Stimulated activated CD8-positive, alpha-beta memory T cell treated with anti-CD3 and anti-CD28 coated beads, Interleukin-4, amount 100 ng/mL, for 48 hours (primary cell): ENCODE measurements at places on chromosomes 13 and 19.
A peak's percentile ranks its signal among the peaks of the same experiment; 100 is the strongest.

- DNase-seq = no peak
Measured at GRCh38 chr13:38957794-38958592, 32.6 kb downstream of the STOML3 start.

DNA sequence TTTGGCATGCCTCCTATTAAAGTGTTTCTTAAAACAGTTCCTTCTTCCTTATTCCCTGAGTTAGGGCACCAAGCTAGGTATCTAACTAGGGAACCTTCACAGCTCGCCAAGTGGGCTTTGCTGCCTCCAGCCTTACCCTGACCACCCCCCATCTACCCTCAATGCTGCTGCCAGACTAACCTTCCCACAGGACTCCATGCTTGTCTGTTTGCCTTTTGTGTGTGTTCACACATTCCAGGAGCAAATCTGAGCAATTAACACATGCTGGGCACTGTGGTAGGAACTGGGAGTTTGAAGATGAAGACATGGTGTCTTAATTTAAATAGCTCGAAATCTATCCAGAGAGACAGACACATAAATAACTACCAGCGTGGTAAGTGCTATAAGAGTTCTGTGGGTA, 185.2 kb downstream of the MZT1 start:
- DNase-seq = no peak

DNA sequence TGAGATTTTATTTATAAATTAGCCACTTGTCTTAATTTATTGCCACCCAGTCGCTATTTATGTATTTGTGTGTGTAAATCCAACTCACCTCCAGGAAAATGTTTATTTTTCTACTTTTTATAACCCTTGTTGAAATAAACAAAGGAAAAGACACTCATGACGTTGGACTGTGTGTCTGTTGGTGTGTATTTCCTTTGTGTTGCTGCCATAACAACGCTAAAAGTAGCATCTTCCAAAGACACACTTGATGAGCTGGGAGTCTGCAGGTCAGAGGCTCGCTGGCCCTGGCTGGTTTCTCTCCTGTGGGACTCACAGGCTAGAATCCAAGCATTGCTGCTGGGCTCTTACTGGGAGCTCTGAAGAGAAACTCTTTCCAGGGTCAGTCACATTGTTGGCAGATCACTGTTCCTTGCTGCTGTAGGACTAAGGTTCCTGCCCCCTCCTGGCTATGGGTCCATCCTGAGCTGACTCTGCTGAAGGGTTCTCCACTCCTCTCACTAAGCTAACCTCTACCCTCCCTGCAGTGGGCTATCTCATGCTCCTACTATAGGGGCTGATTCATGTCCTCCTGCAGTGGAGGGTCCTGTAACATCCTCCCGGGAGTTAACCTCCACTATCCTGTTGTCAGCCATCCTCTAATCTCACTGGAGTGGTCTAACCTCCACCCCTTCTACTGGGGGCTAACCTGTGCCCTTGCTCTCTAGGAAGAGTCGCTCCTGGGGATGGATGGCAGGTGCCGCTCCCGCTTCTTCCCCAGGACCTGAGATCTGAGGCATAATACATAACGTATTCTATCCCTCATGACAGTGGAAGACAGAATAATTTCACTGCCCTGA, 2.1 kb downstream of the IFNL2 start:
- DNase-seq = no peak

DNA sequence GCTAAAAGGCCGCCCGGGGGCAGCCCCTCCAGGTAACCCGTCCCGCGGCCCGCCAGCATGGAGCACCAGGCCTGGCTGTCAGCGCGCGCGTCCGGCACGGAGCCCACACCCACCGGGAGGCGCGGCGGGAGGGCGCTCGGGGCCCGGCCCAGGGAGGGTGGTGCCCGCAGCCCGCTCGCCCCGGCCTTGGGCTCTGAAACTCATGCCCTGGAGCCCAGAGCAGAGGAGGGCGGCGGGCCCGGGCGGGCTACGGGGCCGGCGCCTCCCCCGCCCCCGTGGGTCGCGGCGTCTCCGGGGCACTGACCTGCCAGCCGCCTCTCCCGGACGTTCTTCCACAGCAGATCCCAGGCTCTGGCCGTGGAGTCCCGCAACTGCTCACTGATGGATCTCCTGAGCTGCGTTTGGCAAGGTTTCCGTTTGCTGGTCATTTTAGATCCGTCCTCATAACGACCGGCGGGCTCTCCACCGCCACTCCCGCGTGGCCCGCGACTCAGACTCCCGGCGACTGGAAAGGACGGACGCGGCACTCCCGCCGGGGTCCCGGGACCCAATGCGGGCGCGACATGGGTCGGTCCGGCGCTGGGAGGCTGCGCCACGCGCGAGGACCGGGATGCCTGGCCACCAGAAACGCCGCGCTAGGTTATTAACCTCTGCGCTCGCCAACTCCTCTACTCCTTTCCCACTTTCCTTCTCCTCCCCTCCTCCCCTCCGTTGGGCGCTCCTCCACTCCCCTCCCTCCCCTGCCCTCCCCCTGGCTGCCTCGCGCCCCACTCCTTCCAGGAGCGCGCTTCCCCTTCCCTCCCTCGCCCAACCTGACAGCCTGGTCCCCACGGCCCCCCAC, 64.7 kb upstream of the STARD13 start:
- DNase-seq = no peak

DNA sequence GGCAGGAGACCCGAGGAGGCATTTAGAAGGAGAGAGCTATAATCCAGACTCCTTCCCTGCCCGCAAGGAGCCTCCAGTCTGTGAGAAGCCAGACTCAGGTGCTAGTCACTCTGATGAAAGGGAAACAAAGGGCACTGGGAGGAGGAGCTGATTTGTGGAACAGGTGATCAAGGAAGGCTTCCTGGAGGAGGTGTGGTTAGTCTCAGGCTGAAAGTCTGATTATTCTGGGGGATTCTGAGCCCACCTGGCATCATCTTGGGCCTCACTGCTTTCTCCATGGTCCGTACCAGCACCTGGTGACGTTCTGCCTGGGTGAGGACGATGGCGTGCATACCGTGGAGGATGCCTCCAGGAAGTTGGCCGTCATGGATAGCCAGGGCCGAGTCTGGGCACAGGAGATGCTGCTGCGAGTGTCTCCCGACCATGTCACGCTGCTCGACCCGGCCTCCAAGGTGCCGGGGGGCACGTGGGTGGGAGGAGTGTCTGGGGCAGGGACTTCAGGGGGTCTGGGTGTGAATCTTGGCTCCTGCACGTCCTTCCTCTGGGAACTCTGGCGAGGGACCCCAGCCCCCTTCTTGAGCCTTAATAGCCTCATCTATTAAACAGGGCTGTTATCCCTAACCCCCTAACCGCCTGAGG, 3.9 kb downstream of the EPS8L1 start:
- no peak for DNase-seq

- DNase-seq = peak; percentile 36
Measured at GRCh38 chr13:112616586-112617362, 28.8 kb upstream of the TUBGCP3 start.

DNA sequence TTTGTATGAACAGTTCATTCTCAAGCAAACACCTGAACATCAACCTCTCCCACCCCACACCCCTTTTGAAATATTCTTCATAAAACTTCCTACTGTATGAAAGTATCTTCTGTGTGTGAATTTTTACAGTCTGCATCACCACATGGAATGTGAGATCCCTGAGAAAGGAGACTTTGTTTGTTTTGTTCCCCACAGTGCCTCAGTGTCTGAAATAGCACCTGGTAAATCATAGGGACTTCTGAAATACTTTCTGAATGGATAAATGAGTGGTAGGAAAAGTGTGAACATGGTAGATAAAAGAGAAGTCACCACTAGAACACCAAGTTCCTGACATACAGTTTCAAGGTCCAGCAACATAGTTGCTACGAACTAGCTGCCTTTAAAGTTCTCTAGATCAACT, 1071.2 kb downstream of the EFNB2 start:
- no peak for DNase-seq

GRCh38 chr13:28630869-28631268, 28.1 kb upstream of the POMP start:
- DNase-seq = no peak

GRCh38 chr13:35814605-35815011, 316.6 kb downstream of the DCLK1 start:
- DNase-seq = no peak

GRCh38 chr19:29107831-29108230, 105.1 kb downstream of the UQCRFS1 start:
- no peak for DNase-seq

DNA sequence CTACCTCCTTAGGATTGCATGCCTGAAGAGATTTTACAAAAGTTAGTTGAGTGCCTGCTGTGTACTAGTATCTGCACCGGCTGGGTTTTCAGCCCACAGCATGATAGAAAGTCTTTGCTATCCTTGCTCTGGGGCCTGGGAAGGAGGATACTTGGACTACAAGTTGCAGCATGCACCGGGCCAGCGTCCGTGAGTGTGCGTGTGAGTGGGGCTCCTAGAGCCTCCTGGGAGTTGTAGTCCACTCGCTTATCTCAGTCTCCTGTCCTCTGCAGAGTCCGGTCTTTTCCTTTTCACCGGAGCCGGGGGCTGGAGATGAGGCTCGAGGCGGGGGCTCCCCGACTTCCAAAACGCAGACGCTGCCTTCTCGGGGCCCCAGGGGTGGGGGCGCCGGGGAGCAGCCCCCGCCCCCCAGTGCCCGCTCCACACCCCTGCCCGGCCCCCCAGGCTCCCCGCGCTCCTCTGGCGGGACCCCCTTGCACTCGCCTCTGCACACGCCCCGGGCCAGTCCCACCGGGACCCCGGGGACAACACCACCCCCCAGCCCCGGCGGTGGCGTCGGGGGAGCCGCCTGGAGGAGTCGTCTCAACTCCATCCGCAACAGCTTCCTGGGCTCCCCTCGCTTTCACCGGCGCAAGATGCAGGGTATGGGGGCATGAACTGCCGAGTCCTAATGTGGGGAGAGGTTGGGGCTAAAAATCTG, 20.6 kb downstream of the BRSK1 start:
- peak; percentile 63 for DNase-seq

GRCh38 chr13:28628241-28628640, 30.7 kb upstream of the POMP start:
- no peak for DNase-seq

- no peak for DNase-seq
Measured at GRCh38 chr13:108728370-108728769, 99.0 kb downstream of the MYO16 start.

DNA sequence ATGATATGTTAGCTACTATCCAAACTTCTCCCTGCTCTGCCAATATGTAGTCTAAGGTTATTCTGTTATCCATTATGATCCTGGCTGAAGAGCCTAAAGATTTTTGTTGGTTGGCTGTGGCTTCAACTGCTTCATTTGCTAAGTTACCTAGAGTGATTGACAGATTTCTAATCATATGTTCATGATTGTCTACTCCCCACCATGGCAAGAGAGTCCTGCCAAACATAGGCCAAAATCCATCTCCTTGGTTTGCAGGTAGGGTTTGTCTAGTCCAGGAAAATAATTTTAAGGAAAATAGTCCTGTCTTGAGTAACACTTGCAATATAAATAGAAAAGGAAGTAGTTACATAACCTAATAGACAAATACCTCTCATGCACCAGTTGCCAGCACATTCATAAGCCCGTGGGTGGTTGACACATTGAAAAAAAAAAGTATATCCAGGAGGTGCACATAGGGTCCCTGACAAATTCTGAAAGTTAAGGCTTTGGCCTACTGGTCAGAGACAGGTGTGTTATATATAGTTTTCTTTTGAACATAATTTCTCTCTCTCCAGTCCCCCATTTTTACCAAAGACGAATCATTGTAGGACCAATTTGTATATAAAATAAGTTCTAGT, 5.4 kb upstream of the CBY2 start:
- no peak for DNase-seq

DNA sequence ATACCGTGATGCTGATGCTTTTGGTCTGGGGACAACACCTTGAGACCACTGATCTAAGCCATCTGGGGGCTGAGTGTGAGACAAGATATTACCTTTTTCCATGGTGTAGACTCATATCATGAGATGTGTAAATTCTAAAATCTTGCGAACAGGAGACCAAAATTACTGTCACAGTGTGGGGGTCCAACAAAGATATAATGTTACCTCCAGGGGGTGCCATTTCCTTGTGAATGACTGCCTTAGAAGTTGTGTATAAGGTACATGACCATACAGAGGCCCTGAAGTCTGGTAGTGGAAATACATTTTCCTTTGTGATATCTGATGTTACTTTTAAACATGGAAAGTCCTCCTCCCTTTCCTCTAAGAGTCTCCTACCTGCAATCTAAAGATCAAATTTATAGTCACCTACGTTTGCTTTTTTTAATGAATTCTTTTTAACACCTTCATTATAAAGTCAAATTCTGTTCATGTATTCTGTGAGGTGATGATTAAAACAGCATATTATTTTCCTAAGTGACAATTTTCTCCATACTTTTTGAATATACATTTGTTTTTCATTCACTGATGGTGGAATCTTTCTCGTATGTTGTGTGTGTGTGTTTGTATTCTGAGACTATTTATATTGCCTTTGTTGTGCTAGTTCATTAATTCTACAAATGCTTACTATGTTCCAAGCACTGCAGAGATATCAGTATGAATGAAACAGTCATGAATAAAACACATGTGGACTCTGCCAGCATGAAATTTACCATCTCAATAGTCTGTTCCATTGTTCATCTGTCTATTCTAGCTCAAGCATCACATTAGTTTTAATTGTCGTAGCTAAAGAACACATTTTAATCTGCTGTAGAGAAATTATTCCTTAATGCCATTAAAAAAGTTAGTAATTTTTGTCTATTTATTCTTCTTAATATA, 113.7 kb downstream of the RFC3 start:
- no peak for DNase-seq

GRCh38 chr19:55486971-55487923, 989 bp upstream of the SSC5D start:
- DNase-seq = peak; percentile 75

GRCh38 chr19:3213159-3213558, 11.3 kb upstream of the CELF5 start:
- DNase-seq = no peak

- no peak for DNase-seq
Measured at GRCh38 chr13:49464621-49465325, 20.7 kb downstream of the SETDB2 start.

DNA sequence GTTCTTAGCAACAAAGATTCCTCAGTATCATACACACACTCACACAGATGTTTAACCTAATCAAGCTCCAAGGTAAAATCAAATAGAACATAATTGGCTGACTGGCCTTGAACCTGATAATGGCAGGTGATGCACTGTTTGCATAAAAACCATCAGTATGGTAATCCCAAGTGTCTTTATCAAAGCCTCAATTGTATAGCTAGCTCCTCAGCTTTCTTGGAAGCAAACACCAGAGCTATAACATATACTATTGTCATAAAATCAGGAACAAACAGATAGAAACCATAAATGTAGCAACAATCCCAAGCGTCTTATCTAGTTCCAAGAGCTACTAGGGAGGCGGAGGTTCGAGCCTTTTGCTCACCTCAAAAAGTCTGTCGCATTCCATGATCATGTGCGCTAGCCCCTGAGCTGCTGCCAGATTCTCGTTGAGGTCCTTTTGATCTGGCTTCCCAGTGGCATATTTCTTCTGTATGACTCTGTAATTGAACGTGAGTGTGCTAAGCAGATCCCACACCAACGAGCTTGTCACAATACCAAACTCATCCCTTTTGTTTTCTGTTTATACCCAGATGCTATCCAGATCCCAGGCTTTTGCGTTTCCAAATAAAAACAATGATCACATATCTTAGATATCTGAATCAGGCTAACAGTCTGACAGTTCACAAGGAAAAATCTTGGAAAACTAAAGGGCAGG, 95.3 kb downstream of the KL start:
- DNase-seq = no peak

- no peak for DNase-seq
Measured at GRCh38 chr13:103287659-103288058, 221.4 kb upstream of the SLC10A2 start.
